ENCODE measurements at places on chromosomes 13 and 19. TPM values are rescaled to one million over a fixed set of nuclear protein-coding genes. Genes with fewer than 3 reads are reported as not detected.
A peak's percentile ranks its signal among the peaks of the same experiment; 100 is the strongest.

GRCh38 chr13:61410669-61411297, 4.9 kb downstream of the PCDH20 start:
- H3K27me3 ChIP-seq, result peaks cover 28% of the 10 kb centered on the region
- no peaks in the 10 kb centered on the region for H3K36me3 ChIP-seq
- no peaks in the 10 kb centered on the region for H3K4me1 ChIP-seq
- DNase-seq, result no peak

DNA sequence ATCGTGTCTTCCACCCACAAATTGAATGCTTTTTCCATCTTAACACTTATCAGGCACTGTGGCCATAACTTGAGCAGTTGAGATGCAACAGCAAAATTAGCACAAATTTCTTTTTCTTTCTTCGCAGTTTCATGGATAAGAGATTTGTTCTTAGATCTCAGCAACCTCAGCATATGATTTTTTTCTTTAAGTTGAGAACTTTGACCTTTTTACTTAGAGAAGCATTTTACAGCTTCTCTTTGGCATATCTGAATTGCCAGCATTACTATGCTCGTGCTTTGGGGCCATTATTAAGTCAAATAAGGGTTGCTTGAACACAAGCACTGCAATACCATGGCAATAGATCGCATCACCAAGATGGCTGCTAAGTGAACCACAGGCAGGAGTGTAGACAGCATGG, 16.1 kb downstream of the USPL1 start:
- no peaks in the 10 kb centered on the region for H3K27me3 ChIP-seq
- H3K4me3 ChIP-seq, result no peak overlapping the region
- H3K4me1 ChIP-seq, result peaks cover 40% of the 10 kb centered on the region

- H3K36me3 ChIP-seq, result no peaks in the 10 kb centered on the region
Measured at GRCh38 chr19:17599780-17600179, 44.3 kb downstream of the COLGALT1 start.

- no peaks in the 10 kb centered on the region for H3K4me1 ChIP-seq
- no peak overlapping the region for H3K4me3 ChIP-seq
- no peak overlapping the region for H3K27ac ChIP-seq
Measured at GRCh38 chr19:7230826-7231225, 63.4 kb downstream of the INSR start.

GRCh38 chr13:112885782-112886268, 83.2 kb upstream of the MCF2L start:
- no peaks in the 10 kb centered on the region for H3K4me1 ChIP-seq
- H3K36me3 ChIP-seq, result peaks cover 4% of the 10 kb centered on the region
- no peak overlapping the region for H3K27ac ChIP-seq
- no peak overlapping the region for H3K4me3 ChIP-seq

DNA sequence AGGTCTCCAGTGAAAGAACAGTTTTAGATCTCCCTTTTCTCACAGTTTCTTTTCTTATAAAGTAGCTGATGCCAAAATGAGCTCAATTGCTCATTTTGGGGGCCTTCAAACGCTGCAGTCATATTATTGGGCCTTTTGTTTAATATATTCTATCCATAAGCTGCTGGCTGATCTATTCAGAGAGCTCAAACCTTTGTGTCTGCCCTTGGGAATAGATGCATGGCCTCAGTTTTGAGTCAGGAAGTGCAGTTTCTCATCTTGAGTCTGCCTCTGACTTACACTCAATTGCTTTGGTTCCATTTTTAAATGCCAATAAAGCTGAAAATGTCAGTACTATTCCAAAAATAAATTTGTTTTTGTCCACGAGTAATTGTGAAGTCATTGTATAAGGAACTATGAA, 468.9 kb downstream of the KLF12 start:
- H3K27me3 ChIP-seq, result peaks cover 7% of the 10 kb centered on the region
- H3K27ac ChIP-seq, result no peak overlapping the region
- H3K4me3 ChIP-seq, result no peak overlapping the region
- H3K36me3 ChIP-seq, result no peaks in the 10 kb centered on the region
- peaks cover 5% of the 10 kb centered on the region for H3K4me1 ChIP-seq

DNA sequence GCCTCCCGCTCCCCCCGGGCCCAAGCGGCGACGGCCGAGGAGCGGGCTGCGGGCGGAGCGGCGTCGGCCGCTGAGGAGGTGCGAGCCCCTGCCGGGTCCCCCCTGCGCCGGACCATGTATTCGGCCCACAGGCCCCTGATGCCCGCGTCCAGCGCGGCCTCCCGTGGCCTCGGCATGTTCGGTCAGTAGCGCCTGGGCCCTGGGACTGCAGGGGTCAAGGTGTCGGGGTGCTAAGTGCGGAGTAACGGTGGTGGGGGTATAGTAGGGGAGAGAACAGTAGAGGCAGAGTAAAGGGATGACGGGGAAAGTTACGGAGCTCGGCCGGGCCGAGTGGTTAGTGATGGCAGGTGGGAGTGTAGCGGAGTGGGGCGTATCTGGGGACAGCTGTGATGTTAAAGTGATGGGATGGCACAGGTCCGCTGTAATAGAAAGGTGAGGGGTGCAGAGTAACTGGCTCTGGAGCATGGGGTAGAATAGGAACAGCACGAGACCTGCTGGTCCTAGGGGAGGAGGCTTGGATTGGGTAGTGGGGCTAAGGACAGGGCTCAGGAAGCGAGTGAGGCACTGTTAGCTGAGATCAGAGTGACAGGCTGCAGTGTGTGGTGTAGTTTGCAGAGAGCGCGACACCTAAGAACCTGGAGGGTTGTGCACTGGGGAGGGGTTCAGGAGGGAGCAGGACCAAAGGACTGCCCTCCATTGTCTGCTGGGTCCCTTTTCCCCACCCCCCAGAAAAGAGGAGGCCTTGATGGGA, 15.7 kb downstream of the CIC start:
- peak overlapping the region; percentile 95 for H3K4me3 ChIP-seq
- H3K27me3 ChIP-seq, result no peaks in the 10 kb centered on the region
- H3K27ac ChIP-seq, result peak overlapping the region; percentile 95
- H3K36me3 ChIP-seq, result peaks cover 16% of the 10 kb centered on the region
- peaks cover 26% of the 10 kb centered on the region for H3K4me1 ChIP-seq
- peak; percentile 77 for DNase-seq

The CCDC194 gene
- 2.6 TPM for total RNA-seq

The RYR1 gene
- total RNA-seq, result 3.6 TPM

The KLK6 gene
- not detected for total RNA-seq

The IL11 gene
- total RNA-seq, result not detected

The FKBP8 gene
- total RNA-seq, result 170 TPM

All from activated CD4-positive, alpha-beta T cell treated with anti-CD3 and anti-CD28 coated beads, Interleukin-2, amount 10 ng/mL, durations not matched to agents 24 days and 14 days (primary cell).